ENCODE measurements at places on chromosomes 3 and 15.

DNA sequence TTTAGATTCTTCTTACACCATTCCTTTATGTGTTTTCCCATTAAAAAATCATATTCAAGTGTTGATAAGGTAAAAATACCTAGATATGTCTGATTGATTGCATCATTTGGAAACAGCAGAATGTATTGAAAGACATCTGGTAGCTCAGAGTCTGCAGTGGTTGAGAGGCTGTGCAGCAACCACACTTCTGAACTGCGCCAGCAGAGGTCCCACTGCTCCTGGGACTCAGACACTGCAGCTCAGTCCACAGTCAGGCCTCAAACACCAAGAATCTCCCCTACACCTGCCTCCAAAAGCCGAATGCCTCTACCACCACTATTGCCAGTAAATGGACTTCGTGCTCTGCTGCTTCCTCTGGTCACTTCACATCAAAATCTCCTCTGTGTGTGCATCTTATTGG, 176.9 kb upstream of the LMCD1 start:
- DNase-seq: no peak

DNA sequence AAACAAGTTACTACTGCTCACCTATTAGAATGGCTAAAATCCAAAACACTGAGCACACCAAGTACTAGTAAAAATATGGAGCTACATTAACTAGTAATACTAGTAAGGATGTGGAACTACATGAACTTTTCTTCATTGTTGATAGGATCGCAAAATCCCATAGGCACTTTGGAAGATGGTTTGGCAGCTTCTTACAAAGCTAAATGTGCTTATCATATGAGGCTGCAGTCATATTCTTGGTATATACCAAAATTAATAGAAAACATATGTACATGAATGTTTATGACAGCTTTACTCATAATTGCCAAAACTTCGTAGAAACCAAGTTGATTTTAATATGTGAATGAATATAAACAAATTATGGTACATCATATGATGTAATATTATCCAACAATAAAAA, 366.8 kb upstream of the KCNMB2 start:
- no peak for DNase-seq

DNA sequence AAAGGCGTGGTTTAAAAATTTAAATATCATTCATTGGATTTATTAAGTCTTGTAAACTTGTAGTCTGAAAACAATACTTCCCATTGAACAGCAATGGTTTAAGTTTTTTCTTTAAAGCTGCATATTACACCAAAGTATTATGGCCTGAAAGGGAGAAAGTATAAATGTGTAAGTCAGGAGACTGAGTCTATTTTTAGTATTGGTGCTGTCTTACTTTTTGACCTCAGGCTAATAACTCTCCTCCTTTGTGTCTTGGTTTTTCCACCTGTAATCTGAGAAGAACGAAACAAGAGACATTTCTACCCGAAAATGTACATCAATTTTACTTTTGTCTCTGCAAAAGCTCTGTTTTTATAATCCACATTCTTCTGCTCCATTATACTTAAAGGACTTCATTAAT, 7.6 kb downstream of the C15orf61 start:
- no peak for DNase-seq

GRCh38 chr3:194142156-194142910, 6.4 kb downstream of the HES1 start:
- peak; percentile 87 for DNase-seq

GRCh38 chr3:106160396-106160795, 291.6 kb upstream of the CBLB start:
- DNase-seq: no peak

DNA sequence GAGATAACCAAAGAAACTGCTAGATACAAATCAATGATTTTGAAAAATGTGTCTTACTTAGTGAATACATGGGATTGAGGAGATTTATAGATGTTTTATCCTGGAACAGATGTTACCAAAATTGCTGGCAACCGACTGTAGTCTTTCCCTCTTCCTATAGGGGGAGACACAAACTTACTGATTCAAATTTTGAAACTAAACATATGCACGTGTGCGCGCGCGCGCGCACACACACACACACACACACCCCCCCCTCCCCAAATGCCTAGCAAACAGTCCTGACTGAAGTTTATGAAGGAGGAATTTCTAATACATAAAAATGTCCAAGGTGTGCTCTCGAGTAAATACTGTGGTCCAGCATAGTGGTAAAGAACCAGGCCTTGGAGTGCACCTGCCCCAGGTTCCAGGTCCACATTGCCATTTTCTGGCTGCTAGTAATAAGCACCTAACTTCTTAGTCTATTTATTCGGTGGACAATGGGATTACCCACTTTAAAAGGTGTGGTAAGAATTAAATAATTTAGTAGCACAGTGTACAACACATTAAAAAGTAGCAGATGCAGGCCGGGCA, 18.5 kb upstream of the C3orf62 start:
- no peak for DNase-seq

DNA sequence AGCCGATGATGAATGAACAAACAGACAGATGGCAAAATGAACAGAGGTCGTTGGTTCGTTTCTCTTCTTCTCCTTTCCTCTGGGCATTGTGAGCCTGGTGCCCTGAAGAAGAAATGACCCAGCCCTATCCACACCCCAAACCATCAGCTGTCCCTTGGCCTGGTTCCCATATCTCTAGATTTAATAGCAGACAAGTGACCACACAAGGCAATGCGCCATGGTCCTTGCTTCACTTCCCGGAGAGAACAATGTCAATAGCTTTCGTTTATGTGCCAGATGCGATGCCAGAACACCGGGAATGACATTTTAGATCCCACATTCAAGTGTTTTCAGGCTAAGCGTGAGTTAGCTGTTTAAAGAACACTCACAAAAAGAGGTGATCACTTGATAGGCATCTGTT, 17.7 kb downstream of the POC1A start:
- no peak for DNase-seq

All from sigmoid colon (tissue), 7 donors.